Lung (tissue), 17 donors: ENCODE measurements at places on chromosomes 16 and 17.

GRCh38 chr16:77276661-77277060, 77.5 kb downstream of the SYCE1L start:
- peak; percentile 70 for DNase-seq

DNA sequence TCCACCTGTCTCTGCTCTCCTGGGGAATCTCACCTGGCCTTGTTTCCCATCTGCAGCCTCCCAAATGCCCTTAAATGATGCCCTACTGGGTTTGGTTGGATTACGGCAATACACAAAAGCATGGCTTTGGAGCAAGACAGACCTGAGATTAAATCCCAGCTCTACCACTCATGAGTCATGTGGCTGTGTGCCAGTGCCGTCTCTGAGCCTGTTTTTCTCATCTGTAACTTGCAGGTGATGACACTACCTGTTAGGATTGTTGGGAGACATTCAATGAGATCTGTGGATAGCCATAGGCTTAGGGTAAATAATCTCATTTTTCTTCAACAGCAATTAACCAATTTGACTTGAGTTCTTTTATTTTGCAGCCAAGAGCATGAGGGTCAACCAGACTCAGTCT, 240.3 kb downstream of the MAF start:
- no peak for DNase-seq

GRCh38 chr17:77581480-77581879, 377.0 kb upstream of the TNRC6C start:
- no peak for DNase-seq

GRCh38 chr17:33674685-33675084, 381.6 kb upstream of the ASIC2 start:
- peak; percentile 74 for DNase-seq

- DNase-seq, result no peak
These were observed 13.6 kb upstream of the CLEC18A start for GRCh38 chr16:69937465-69937951.

DNA sequence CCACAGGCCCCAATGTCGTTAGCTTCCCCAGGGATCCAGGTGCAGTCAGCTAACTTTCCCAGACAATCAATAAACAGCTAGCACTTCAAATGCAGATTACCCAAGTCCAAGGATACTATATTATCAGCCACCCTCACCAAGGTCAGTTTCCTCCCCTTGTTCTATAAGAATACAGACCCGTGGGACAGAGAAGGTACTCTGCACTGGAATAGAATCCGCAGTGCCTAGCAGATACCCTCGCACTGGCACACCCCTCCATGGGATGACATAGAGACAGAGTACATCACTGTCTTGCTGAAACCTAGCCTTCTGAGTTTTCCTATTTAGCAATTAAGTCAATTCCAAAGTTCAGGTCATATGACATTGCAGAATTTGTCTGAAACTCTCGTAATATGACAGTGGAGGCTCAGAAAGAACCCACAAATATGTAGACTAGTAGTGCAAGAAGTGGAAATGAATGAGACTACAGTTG, 40.0 kb upstream of the ABCA10 start:
- no peak for DNase-seq

DNA sequence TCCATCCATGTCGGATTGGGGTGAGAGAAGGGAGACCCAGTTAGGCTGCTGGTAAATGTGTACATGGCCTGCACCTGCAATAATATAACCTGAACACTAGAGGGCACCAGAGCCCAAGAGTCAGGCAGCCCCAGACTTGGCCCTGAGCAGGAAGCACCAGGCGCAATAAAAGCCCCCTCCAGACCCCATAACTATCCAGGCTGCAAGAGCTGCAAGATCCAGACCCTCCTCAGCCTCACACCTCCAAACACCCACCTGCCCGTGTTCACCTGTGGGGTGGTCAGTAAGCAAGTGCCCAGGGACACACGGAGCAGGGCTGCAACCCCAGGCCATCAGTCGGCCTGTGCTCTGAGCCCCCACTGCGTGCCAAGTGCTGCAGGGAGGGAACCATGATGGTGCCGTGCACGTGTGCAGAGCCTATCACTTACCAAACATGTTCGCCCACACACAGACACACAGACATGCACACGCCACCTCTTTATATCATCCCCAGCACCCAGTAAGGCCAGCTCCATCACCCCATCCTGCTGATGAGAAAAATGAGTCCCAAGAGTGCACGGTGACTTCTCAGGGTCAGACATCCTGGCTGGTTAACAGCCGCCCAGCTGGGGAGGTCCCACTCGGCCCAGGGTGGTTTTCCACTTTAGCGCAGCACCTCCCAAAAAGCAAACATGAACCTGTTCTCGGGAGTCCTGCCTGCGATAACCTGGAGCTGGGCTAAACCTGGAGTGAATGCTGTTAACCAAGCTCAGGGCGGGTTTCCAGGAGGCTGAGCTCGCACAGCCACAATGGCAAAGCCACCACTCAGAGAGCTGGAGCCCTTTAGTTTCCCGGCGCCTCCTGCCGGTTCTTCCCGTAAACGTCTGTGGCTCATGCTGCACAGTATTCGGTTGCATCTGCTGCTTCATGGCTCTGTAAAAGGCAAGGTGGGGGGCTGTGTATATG, 439.8 kb downstream of the SOX9 start:
- DNase-seq, result peak; percentile 72

GRCh38 chr17:10251212-10251948, 53.0 kb upstream of the GAS7 start:
- DNase-seq, result no peak

GRCh38 chr16:70267516-70267915, 15.8 kb upstream of the EXOSC6 start:
- DNase-seq, result peak; percentile 28

GRCh38 chr17:66416207-66416940, 114.0 kb downstream of the PRKCA start:
- no peak for DNase-seq

GRCh38 chr16:85905110-85906095, 6.4 kb downstream of the IRF8 start:
- DNase-seq, result no peak

GRCh38 chr16:64008131-64008530, 1113.7 kb downstream of the CDH11 start:
- no peak for DNase-seq

- peak; percentile 32 for DNase-seq
These were observed 23.1 kb downstream of the LITAFD start for GRCh38 chr16:8905168-8905762.

- no peak for DNase-seq
These were observed 4.6 kb downstream of the TEN1 start for GRCh38 chr17:75983501-75984181.

- DNase-seq, result no peak
These were observed 228.2 kb upstream of the GSE1 start for GRCh38 chr16:85384833-85385462.

- DNase-seq, result no peak
These were observed 12.8 kb downstream of the ITGAE start for GRCh38 chr17:3788200-3788599.
